ENCODE measurements at places on chromosomes 6 and 20.

GRCh38 chr6:133705066-133705465 is 183.8 kb upstream of the TCF21 start:
- no peak for DNase-seq

DNA sequence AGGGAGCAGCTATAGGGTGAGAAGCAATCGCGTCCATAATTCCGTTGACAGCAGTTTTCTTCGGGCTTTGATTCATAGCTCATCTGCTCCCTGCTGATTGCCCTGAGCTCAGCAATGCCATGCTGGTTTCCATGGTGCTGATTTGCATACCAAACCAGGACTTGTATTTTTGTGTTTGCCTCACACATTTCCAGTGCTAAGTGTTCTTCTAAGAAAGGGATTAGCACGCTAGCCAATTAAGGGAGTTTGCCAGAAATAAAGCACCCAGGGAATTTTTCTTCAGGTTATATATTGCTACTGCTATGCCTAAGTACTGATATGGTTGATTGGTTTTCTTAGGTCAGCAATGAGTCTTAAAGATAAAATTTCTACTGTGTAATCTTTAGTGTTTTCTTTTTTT is 177.6 kb downstream of the PLCB1 start:
- no peak for DNase-seq

DNA sequence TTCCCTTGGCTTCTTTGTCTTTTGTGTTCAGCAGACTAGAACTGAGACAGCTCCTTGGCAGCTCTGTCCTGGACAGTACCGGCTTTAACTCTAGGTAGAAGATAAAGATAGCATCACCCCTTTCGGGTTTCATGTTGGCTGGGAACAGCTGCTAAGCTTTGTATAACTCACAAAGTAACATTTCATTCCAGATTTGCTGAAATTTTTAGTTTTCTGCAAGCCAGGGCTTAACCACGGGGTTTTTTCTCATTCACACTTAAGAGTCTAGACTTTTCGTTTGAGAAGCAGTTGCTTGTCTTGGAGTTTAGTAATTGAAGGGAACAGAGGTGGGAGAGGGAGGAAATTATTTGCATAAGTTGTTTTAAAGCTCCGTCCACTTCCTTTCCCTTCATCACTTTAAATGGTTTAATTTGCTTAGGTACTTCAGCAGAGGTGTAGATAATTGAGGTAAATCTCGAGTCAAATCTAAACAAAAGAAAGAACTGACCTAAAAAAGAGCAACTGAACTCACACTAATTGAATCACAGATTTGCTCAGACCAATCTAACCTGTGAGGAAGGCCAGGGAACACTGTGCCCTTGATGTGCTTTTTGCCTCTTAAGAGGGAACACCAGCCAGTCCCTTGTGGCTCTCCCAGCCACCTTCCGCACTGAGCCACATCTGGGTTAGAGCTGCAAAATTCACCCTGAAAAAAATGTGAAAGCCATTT is 48.3 kb downstream of the RREB1 start:
- no peak for DNase-seq

DNA sequence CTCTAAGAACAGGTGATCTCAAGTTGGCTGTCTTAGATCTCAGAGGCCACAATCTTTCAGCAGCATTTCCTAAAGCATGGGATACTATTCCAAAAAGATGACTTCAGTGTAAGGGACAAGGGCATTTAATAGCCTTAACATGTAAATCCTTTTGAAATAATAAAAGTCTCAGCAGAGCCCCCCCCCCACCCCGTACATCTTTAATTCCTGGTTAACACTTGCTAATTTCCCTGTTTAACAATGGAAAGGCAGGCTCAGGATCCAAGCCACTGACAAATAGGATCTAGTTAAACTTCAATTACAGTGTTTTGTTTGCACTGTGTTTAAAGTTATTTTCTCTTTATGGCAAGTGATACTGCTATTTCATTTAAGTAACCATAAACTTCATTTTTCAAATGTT is 12.0 kb downstream of the TASP1 start:
- no peak for DNase-seq

DNA sequence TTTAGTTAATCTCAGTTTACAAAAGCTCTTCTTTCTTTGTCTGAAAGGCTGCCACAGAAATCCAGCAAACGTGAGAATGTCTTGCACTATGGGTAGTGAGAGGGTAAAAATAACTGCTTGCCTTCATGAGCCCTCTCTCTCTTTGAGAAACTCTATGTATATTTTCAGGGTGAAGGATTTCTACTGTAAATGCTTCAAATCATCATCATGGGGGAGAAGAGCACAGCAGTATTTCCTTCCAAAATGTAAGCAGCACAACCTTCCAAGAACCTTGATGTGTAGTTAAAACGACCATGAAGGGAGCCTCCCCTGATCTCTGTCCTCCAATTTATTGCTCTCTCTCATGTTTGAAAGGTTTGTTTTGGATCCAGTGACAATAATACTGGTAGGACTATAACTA is 141.3 kb upstream of the CENPW start:
- no peak for DNase-seq

DNA sequence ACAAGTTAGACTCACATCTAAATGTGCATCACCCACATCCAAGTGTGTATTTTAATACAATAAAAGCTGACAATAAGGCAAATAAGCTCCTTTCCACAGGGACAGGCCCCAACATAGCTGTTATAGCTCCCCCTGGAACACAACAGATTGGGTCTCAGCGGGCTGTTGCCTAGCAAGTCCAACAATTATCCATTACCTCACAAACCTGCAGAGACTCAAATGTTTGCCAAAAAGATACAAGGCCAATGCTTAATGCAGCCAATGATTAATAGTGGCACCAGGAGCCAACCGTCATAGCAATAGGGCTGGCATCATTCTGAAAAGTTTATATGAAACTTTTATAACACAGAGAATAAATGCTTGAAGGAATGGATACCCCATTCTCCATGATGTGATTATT is 35.7 kb downstream of the EPB41L2 start:
- no peak for DNase-seq

GRCh38 chr6:145119081-145119480 is 616.2 kb downstream of the EPM2A start:
- DNase-seq, result no peak

GRCh38 chr6:36985417-36985807 is 584 bp downstream of the MTCH1 start:
- no peak for DNase-seq

- DNase-seq, result peak; percentile 79
Measured at GRCh38 chr20:46635514-46636136, 15.6 kb downstream of the SLC13A3 start.

- no peak for DNase-seq
Measured at GRCh38 chr20:5841522-5841921, 91.3 kb downstream of the SHLD1 start.

DNA sequence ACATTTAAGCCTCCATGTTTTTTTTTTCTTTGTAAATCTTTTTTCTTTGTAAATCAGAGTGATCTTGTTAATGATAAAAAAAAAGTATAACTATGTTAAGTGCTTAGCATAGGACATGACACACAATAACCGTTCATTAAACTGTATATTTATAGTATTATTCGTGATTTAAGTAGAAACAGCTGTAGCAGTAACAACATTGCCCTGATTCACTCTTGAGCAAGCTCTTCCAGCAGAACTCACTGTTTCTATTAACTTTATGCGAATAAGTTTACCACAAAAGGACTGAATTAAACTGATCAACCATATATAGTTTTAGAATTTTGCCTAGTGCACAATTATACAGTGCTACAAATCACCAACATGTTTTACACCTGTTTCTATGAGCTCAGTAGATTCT is 1338.0 kb upstream of the EYS start:
- no peak for DNase-seq

DNA sequence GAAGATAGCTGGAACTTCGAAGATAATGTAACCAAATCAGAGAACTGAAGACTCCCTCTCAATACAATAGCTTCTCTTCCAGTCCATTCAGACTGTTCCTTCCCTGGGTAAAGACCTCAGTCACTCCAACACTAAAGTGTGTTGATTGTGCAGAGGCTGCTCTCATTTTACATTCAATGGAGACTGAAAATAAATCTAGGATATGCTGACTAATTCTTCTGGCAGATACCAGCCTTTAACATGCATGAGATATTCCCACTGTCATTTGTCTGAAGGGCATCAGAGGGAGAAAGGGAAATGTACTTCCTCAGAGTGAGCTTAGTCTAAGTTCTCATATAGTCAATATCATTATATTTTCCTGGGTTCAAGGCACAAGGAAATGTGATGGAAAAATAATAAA is 166.4 kb upstream of the IRAK1BP1 start:
- no peak for DNase-seq

- no peak for DNase-seq
Measured at GRCh38 chr6:134340179-134340975, 22.5 kb upstream of the SGK1 start.

- no peak for DNase-seq
Measured at GRCh38 chr6:23526526-23526925, 599.5 kb upstream of the NRSN1 start.

DNA sequence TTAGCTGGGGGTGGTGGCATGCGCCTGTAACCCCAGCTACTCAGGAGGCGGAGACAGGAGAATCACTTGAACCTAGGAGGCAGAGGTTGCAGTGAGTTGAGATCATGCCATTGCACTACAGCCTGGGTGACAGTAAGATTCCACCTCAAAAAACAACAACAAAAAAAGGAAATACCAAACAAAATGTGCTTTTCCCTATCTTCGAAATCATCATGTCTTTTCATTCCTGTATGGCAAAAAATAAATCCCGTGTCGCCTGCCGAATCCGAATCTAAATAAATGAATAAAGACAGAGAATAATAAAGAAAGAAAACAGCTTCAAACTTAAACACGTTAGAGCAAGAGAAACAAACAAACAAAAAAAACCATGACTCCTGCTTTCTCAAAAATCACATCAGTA is 11.8 kb downstream of the B4GALT5 start:
- DNase-seq, result no peak

All from hematopoietic multipotent progenitor cell treated with erythropoietin and hydrocortisone succinate and interleukin-3 and kit ligand, for 4 days (in vitro differentiated cells).